AG04450 (cell line): ENCODE measurements at places on chromosomes 12 and 14. TPM values are rescaled to one million over a fixed set of nuclear protein-coding genes. Genes with fewer than 3 reads are reported as not detected.

Gene MDGA2
- polyA plus RNA-seq = not detected in 2 replicates

GRCh38 chr14:50398189-50398580 is 1.5 kb upstream of the CDKL1 start:
- DNase-seq = no peak

Gene NGB
- not detected in 2 replicates for polyA plus RNA-seq

Gene PTPRR
- 0.07 TPM in 1 of 2 replicates, not detected in the other for polyA plus RNA-seq

Gene ATL1
- 8.2 and 11.5 TPM in 2 replicates for polyA plus RNA-seq

DNA sequence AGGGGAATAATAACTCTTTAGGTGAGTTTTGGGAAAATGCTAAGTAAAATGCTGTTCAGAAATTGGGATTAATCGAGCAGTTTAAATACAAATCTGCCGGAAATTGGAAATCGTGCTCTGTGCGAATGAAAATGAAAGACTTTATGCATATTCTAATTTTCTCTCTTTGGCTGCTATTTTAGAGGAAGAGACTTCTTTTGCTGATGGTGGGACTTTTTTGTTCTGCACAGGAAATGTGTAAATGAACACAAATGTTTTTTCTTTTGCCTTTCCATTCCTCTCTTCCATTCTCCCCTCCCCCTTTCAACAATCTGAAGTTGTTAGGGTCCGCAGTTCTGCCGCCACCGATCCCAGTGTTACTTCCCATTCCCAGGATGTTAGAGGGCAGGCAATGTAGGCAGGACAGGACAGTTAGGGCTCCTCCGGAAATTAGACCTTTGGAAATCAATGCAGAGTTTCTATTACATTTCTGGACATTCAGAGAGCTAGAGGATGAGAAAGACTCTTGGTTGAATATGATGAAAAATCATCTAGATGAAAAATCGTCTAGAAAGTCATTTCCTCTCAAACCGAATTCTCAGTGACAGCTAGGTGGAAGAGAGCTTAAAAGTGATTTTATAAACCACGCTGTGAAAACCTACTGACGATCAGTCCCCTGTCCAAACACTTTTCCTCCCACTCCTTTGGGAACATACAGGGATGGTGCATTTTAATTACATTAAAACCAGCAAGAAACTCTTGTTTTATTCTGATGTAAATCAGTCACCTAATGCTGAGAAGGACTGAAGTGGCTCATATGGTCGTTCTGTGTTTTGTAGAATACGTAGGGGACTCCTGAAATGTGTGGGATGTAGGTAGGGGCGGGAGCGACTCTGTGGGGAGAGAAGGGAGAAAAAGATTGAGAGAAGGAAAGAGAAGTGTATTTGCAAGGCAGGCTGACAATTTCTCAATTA is 17.8 kb downstream of the FOXG1 start:
- DNase-seq = no peak

GRCh38 chr12:62396750-62397149 is 69.9 kb upstream of the MON2 start:
- DNase-seq = peak; percentile 26

- no peak for DNase-seq
These were observed 59.2 kb downstream of the ACADS start for GRCh38 chr12:120784804-120785203.

DNA sequence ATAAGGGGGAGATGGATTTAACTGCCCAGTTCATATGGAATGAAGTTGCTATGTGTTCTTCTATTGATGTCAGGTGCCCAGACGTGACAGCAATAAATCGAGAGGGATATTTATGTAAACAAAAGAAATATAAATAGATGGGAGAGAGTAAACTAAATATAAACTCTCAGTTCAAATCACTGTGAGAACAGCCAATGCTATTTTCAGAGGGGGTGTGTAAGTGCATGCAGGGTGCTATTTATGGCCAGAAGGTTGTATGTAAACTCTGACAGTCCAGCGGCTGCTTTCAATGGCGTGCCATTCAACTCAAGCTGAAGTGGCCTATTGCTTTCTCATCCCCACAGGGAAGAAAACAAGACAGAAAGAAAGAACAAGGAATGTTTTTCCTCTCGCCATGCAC is 127.2 kb downstream of the KCNA5 start:
- no peak for DNase-seq

DNA sequence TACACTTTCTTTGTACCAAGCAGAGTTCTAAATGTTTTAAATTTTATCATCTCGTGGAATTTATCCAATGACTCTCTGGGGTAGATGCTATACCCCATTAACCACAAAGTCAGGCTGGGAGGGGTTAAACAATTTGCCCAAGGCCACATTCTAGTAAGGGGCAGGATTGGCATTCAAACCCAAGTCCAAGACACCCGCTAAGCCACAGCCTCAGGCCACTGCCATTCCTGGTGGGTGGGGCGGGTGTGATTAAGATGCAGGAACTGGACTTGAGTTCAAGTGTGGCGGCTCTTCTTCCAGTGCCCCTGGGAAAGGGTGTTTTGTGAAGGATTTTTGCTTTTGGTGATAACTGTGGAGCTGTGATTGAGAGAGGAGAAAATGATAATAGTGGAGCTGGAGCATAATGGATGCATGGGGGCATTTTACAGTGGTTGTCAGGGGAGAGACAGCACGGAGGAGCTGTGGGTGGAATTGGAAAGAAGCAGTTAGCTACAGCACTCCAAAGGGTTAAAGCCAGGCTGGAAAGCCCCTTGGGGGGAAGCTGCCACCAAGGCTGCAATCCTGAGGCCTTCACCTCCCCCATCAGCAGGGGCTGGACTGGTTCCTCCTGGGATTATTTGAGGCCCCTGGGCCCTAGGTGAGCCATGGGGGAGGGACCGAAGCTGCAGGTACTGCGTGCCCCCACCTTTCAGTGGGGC is 1.0 kb upstream of the VRTN start:
- no peak for DNase-seq

Gene HCAR2
- polyA plus RNA-seq = not detected in 2 replicates

Gene GALNT8
- not detected in 2 replicates for polyA plus RNA-seq

Gene KSR2
- not detected in 2 replicates for polyA plus RNA-seq

Gene EPYC
- polyA plus RNA-seq = 0.11 TPM in 1 of 2 replicates, not detected in the other

Gene SERPINA10
- not detected in 2 replicates for polyA plus RNA-seq

GRCh38 chr14:97975962-97976361 is 1178.8 kb downstream of the VRK1 start:
- no peak for DNase-seq

- no peak for DNase-seq
These were observed 148.2 kb downstream of the TMEM30B start for GRCh38 chr14:61132894-61133293.

Gene AKAP6
- 0.78 and 1.3 TPM in 2 replicates for polyA plus RNA-seq

GRCh38 chr14:75561013-75561432 is 17.4 kb upstream of the FLVCR2 start:
- no peak for DNase-seq

- no peak for DNase-seq
These were observed 730 bp downstream of the CLSTN3 start for GRCh38 chr12:7130701-7131501.

- no peak for DNase-seq
These were observed 6.7 kb downstream of the LRTM2 start for GRCh38 chr12:1826867-1827705.

- DNase-seq = no peak
These were observed 13.3 kb downstream of the SYNDIG1L start for GRCh38 chr14:74412753-74413152.

DNA sequence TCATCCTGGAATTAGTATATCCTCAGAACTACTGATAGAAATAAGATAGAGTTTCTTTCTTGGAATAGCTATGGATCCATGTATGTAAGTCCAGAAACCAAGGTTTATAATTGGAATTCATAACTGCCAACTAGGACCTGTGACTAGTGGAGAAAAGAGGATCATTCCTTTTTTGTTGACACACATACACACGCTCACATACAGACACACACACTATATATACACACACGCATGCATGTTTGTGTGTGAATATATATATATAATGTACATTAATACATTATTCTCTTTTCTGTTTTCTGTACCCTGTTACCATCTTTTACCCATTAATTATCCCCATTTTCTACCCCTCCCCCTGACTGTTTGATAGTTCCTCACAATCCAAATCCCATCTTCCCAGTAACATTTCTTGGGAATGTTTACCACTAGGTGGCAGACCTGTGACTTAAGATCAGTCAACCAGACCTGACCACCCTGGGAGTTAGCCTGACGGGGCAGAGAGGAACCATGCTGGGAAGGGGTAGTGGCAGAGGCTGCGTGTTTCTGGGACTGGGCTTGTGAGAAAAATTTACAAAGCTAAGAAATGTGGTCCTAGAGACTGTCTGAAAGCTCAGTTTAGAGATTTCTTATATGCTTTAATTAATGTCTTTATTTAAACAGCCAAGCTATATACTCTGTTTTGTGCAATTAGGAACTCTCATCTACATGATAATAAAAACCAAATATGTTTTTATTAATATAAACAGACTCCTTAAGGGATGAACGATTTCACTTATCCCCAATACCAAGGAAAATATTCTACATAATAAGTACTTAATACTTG is 308.0 kb downstream of the PPFIA2 start:
- DNase-seq = peak; percentile 21

DNA sequence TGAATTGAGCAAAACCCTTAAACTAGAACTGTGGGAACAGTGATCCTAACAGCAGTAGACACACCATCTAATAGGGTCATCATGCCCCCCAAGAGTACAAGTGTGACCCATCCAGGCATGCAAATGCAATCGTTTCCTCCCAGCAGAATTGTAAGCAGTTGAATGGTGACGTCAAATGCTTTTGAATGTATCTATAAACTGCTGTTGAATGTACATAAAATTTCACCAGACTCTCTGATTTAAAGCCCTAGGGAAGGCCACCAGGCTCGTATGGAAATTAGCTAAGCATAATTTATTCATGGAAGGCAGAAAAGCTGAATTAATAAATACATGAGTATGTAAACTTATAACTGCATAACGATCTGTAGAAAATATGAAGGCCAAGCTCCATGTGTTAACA is 482.9 kb downstream of the EGLN3 start:
- no peak for DNase-seq

Gene SLC10A1
- not detected in 2 replicates for polyA plus RNA-seq

DNA sequence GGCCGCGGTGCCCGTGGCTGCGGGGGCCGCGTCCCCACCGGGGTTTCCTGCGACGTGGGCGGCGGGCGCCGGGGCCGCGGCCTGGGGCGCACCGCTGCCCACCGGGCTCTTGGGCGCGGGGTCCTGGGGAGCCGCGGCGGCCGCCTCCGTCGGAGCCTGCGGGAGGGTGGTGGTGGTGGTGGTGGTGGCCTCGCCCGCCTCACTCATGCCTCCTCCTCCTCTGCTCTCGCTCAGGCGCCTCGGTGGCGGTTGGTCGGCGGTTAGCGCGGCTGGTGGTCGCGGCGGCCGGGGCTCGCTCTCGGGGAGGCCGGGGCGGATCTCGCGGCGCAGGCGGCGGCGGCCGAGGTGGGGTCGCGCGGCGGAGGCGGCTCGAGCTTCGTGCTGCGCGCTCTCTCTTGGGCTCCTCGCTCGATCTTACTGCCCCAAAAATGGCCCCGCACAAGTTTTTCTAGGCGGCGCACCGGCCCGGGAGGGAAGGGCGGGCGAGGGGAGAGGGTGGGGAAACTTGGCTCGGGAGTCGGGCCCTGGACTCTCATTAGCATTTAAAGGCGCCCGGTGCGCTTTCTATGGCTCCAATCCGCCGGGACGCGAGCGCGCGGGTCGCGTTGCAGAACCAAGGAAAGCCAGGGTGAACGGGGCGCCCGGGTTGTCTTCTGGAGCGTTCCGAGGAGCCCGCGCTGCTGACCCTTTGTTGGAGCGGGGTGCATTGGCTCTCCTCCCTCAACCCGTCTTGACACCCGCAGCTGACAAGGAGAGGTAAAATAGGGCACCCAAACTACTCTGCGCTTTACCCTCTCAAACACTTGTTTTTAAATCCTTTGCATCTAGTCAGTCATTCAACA is at the start of gene YBX3:
Gene YBX3, minus strand, starts transcription at position 419 of the 842 bp plus-strand sequence. Its CDS starts 212 bp downstream, at position 207.
- DNase-seq = peak; percentile 41

GRCh38 chr12:104480826-104481440 is 24.2 kb downstream of the CHST11 start:
- no peak for DNase-seq

Gene CLEC14A
- polyA plus RNA-seq = 0.25 and 0.38 TPM in 2 replicates

- no peak for DNase-seq
These were observed 26.0 kb downstream of the DCP1B start for GRCh38 chr12:1978078-1978862.

Gene SRRM4
- not detected in 2 replicates for polyA plus RNA-seq

DNA sequence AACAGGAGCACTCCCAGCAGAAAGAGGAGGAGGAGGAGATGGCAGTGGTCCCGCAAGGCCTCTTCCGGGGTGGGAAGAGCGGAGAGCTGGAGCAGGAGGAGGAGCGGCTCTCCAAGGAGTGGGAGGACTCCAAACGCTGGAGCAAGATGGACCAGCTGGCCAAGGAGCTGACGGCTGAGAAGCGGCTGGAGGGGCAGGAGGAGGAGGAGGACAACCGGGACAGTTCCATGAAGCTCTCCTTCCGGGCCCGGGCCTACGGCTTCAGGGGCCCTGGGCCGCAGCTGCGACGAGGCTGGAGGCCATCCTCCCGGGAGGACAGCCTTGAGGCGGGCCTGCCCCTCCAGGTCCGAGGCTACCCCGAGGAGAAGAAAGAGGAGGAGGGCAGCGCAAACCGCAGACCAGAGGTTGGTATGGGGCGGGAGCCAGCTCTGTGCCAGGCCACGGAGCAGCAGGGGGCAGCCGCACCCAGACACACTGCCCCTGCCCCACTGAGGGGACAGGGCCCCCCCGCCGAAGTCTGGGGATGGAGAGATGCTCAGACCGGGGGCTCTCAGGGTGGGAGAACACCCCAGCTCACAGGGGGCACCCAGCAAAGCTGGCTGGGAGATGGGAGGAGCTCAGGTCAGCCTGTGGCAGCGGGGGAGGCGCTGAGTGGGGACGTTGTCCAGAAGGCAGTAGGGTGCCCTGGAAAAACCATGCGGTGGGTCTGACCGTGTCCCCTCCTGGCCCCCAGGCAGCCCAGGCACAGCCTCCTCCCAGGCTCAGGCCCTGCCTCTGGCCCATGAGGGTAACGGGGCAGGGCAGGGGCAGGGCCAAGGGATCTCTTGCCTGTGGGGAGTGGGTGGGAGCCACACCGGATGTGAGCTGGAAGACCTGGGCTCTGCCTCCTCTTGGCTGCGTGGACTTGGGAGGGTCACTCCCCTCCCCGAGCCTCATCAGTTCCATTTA is 9.8 kb downstream of the CHGA start:
- DNase-seq = no peak

- no peak for DNase-seq
These were observed 375.3 kb downstream of the BCAT1 start for GRCh38 chr12:24573621-24574020.

GRCh38 chr14:91409928-91410718 is 7.5 kb downstream of the CCDC88C start:
- DNase-seq = no peak

GRCh38 chr12:106282457-106283097 is 20.0 kb upstream of the TCP11L2 start:
- DNase-seq = no peak

Gene NUAK1
- polyA plus RNA-seq = 6.5 and 8.3 TPM in 2 replicates

Gene KRT75
- polyA plus RNA-seq = not detected in 2 replicates
